ENCODE measurements at places on chromosomes 11 and 22.

DNA sequence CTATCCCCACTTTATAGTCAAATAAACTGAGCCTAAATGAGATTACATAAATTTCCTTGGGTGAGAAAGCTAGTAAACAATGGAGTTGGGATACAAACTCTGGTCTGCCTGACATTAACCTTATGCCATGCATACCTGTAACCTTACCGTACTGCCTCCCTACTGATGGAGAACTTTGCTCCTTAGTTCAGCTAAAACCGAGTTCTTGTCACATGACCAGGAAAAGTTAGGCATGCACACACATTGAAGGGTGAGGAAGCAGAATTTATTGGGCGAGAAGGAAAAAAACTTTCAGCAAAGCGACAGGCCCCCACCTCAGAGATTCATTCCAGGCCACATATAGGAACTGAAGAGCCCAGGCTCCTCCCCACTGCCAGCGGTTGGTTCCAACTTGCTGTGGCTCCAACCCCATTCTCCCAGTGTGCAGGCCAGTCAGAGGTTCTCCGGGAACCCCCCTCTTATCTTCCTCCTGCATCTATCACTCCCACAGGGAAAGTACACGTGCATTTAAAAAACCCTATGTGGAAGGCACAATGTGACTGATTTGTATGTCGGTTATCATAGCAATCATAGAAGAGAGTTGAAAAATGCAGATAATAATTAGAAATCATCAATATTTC, 3.2 kb upstream of the PIWIL4 start:
- no peak for DNase-seq
- H3K27me3 ChIP-seq, result no peaks in the 10 kb centered on the region
- no peaks in the 10 kb centered on the region for H3K4me1 ChIP-seq
- no peak overlapping the region for H3K27ac ChIP-seq

- DNase-seq, result no peak
- H3K4me1 ChIP-seq, result no peaks in the 10 kb centered on the region
- no peak overlapping the region for H3K4me3 ChIP-seq
- H3K36me3 ChIP-seq, result peaks cover 27% of the 10 kb centered on the region
- no peaks in the 10 kb centered on the region for H3K27me3 ChIP-seq
- peak overlapping the region; percentile 76 for H3K27ac ChIP-seq
These were observed 12.1 kb downstream of the DCUN1D5 start for GRCh38 chr11:103079833-103080232.

DNA sequence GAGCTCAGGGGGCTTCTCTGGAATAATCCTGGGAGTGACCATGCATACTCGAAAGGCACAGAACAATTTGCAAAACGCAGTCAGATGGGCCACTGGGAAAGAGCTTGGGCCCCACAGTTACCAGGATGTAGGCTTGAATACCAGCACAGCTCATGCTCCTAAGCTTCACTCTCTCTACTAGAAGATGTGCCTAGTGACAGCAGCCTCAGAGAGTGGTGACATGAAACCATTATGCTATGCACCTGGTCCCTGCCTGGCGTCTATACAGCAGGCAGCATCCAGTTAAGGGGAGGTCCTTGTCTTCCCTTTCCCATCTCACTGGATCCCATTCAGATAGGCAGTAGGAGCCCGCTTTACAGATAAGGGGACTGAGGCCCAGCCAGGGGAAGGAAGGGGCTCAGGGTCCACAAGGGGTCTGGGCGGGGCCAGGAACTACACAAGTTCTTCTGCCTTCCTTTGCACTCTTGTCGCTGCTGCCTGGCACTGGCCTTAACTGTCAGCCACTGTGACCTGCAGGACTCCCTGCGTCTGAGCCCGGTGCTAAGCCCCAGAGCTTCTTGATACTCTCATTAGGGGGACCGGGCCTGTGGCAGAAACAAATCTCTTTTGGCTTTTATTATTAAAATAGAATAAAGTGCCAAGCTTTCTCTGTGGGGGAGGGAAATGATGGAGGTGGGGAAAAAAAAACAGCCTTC, 21.2 kb upstream of the RASD2 start:
- no peak overlapping the region for H3K27ac ChIP-seq
- H3K4me3 ChIP-seq, result no peak overlapping the region
- no peaks in the 10 kb centered on the region for H3K4me1 ChIP-seq
- no peaks in the 10 kb centered on the region for H3K36me3 ChIP-seq
- DNase-seq, result no peak

GRCh38 chr11:7444091-7444981, 41.0 kb upstream of the OLFML1 start:
- H3K27me3 ChIP-seq, result no peaks in the 10 kb centered on the region
- no peak for DNase-seq
- H3K4me1 ChIP-seq, result no peaks in the 10 kb centered on the region
- no peak overlapping the region for H3K4me3 ChIP-seq
- no peak overlapping the region for H3K27ac ChIP-seq

GRCh38 chr11:68550485-68550817, 89.9 kb downstream of the PPP6R3 start:
- peak; percentile 23 for DNase-seq
- peak overlapping the region; percentile 61 for H3K4me3 ChIP-seq
- H3K36me3 ChIP-seq, result peaks cover 11% of the 10 kb centered on the region
- peaks cover 54% of the 10 kb centered on the region for H3K4me1 ChIP-seq
- H3K27me3 ChIP-seq, result no peaks in the 10 kb centered on the region

DNA sequence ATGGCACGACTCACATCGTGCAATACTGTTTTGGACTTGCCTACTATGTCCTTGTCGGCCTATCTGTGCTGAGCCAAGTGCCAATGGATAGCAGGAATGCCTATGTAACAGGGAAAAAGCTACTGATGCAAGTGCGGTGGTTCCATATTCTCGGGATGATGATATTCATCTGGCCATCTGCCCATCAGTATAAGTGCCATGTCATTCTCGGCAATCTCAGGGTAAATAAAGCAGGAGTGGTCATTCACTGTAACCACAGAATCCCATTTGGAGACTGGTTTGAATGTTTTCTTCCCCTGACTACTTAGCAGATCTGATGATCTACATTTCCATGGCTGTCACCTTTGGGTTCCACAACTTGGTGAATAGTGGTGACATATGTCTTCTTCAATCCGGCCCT, 20.1 kb downstream of the OOSP3 start:
- peaks cover 10% of the 10 kb centered on the region for H3K27me3 ChIP-seq
- no peak for DNase-seq
- no peaks in the 10 kb centered on the region for H3K4me1 ChIP-seq
- H3K4me3 ChIP-seq, result no peak overlapping the region
- H3K27ac ChIP-seq, result no peak overlapping the region

DNA sequence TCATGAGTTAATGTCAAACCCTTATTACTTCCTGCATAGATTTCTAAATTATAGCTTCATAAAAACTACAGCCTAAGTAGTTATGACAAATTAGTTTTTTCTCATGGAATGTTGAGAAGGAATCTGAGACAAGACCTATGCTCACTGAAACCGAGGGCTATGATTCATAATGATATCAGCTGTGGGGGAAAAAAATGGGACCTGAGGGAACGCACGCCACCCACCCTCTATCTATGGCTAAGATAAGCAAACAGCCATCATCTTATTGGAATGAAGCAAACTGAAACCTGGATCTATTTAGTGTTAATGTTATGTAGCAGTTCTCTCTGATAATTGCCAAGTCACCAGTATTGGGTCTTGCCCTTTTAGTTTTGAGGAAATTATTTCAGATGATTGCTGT, 906.9 kb upstream of the RAG2 start:
- no peak overlapping the region for H3K27ac ChIP-seq
- H3K4me3 ChIP-seq, result no peak overlapping the region
- no peaks in the 10 kb centered on the region for H3K27me3 ChIP-seq
- no peaks in the 10 kb centered on the region for H3K36me3 ChIP-seq
- DNase-seq, result no peak

DNA sequence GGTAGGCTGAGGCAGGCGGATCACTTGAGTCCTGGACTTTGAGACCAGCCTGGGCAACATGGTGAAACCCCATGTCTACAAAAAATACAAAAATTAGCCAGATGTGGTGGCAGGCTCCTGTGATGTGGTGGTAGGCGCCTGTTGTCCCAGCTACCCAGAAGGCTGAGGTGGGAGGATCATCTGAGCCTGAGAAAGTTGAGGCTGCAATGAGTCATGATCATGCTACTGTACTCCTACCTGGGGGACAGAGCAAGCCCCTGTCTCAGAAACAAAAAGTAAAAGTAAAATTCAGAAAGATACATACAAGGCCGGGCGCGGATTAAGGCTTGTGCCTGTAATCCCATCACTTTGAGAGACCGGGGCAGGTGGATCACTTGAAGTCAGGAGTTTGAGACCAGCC, 6.3 kb downstream of the LDHAL6A start:
- no peak overlapping the region for H3K27ac ChIP-seq
- H3K36me3 ChIP-seq, result no peaks in the 10 kb centered on the region
- no peaks in the 10 kb centered on the region for H3K4me1 ChIP-seq
- peak; percentile 35 for DNase-seq

DNA sequence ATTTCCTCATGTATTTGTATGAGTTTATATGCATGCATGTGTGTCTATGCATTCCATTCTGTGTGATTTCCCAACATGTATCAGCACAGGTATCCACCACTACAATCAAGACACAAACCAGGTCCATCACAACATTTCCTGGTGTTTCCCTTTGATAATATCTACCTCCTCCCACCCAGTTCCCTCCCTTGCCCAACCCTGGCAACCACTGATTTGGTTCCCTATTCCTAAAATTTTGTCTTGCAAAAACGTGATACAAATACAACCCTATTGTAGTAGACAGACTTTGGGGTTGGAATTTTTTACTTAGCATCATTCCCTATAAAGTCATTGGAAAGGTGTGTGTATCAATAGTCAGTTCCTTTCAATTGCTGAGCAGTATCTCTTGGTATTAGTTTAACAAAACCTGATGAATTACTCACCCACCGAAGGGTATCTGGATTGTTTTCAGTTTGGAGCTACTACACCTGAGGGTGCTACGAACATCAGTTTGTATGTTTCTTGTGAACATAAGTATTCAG, 51.8 kb upstream of the IGLL5 start:
- peaks cover 18% of the 10 kb centered on the region for H3K4me1 ChIP-seq
- no peak overlapping the region for H3K4me3 ChIP-seq
- no peak for DNase-seq
- no peak overlapping the region for H3K27ac ChIP-seq
- no peaks in the 10 kb centered on the region for H3K27me3 ChIP-seq

GRCh38 chr11:30424844-30425243, 101.9 kb downstream of the ARL14EP start:
- no peaks in the 10 kb centered on the region for H3K36me3 ChIP-seq
- no peak overlapping the region for H3K4me3 ChIP-seq
- H3K4me1 ChIP-seq, result no peaks in the 10 kb centered on the region
- no peak overlapping the region for H3K27ac ChIP-seq

- no peak overlapping the region for H3K4me3 ChIP-seq
- H3K36me3 ChIP-seq, result no peaks in the 10 kb centered on the region
- H3K27me3 ChIP-seq, result no peaks in the 10 kb centered on the region
- H3K27ac ChIP-seq, result no peak overlapping the region
- DNase-seq, result no peak
These were observed 3.7 kb upstream of the IPO7 start for GRCh38 chr11:9380773-9381172.

DNA sequence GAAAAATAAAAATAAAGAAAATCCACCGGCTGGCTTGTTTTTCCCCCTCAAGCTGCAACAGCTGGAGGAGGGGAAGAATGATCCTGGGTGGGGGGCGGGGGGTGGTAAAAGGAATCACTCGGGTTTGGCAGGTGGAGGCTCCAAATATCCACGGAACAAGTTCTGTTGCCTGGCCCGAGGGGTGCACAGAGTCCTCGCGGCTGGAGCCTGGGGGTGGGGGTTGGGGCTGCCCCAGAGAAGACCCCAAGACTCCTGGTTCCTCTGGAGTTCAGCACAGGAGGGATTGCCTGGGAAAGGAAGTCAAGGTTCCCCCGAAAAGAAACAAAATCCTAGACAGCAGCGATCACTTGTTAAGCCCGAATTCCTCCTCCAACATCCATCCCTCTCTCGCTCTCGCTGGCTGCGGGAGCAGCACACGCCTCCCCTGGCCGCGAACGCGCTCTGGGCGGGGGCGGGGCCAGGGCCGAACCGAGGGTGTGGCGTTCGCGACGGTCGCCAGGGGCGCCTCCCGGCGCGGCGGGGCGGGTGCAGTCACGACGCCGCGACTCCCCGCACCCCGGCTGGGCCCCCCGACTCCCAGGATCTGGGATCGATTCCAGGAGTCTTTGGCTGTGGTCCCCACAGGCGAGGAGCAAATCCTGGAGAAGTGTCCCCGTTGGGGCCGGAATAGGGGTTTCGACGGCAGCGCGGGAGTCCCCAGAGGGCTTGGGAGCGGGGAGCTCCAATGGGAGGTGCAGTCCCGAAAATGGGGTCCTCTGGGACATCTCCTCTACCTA, at the start of gene KCNA4:
TSS of gene KCNA4 (minus strand) at position 443 of the 776 bp plus-strand sequence. CDS start 4,352 bp downstream, outside the sequence.
- H3K36me3 ChIP-seq, result peaks cover 2% of the 10 kb centered on the region
- no peak within 1 kb of the TSS for H3K4me3 ChIP-seq
- H3K4me1 ChIP-seq, result no peaks in the 10 kb centered on the region
- H3K27me3 ChIP-seq, result peaks cover 35% of the 10 kb centered on the region
- no peak for DNase-seq
- H3K27ac ChIP-seq, result no peak within 1 kb of the TSS

- H3K36me3 ChIP-seq, result no peaks in the 10 kb centered on the region
- DNase-seq, result no peak
These were observed 40.1 kb downstream of the TP53I11 start for GRCh38 chr11:44910591-44910990.

DNA sequence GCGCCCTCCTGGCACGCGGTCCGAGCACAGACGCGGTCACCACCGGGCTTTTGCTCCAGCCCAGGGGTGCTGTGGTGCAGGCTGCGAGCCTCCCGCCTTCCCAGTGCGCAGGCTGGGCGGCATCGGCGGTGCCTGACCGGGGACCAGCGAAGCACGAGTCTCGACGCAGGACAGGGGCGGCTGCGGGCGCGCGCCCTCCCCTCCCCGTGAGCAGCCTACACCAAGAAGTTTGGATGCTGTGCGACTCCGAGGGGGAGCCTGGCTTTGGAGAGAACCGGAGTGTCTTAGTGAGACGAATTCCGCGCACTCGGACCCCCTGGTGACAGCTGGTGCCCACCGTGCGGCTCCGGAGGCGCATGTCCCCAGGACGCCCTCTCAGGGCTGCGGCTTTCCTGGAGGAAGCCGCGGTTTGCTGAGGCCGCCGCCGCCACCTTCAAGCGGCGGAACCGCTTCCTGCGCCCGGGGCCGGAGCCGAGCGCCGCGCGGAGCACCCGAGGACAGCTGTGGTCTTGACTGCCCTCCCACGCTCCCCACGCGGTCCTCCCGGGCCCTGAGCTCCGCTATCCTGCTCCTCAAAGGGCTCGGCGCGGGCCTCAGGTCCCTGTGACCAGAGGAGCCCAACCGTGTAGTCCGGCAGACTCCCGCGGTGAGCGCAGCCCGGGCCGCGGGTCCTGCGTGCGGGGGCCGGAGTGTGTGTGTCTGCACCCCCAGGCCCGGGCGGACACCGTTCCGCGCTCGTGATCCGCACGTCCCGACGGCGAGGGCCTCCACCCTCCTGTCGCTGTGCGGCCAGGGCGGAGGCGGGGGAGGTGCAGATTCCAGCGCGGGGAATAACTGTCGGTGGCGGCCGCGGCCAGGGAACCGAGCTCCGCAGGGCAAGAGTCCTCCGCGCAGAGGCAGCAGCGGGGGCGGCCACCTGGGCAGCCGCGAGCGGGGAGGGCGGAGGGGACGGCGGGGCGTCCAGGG, 1.7 kb downstream of the FGF3 start:
- peaks cover 33% of the 10 kb centered on the region for H3K27me3 ChIP-seq
- no peak overlapping the region for H3K4me3 ChIP-seq
- DNase-seq, result no peak
- no peaks in the 10 kb centered on the region for H3K4me1 ChIP-seq
- H3K36me3 ChIP-seq, result peaks cover 1% of the 10 kb centered on the region
